ENCODE measurements at places on chromosomes 13 and 19.

GRCh38 chr13:46265292-46265691 is 53.6 kb downstream of the LRRC63 start:
- DNase-seq = no peak

- DNase-seq = no peak
These were observed 199.2 kb downstream of the LACC1 start for GRCh38 chr13:44078806-44079376.

DNA sequence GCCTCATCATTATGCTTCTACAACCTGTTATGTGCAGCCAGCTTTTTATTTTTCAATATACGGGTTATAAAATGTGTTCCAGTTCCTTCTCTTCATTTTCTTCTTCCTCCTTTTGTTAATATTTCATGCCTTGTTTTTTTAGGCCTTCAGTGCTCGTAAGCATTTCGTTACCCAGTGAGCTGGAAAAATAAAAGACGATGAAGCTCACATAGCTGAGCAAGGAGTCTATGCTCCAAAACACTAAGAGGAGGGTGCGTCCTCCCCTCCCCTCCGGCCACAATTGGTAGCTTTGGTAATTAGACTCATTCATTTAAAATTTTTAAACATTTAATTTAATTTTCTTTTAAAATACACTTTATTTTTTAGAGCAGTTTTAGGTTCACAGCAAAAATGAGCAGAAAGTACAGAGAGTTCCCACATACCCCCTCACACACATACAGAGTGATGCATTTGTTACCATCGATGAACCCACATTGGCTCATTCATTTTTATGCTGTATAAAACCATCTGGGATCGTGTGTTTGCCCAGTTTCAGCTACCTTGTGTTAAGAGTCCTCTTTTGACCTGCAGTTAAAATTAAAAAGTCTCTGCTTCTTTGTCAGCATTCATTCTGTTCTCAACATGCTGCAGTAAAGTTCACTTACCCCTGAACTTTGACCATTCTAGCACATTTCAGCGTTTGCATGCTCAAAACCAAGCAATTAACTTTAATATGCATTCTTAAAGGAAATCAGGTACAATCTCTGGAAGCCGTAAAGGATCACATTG is 223.9 kb downstream of the LACC1 start:
- no peak for DNase-seq

- DNase-seq = no peak
These were observed 177.8 kb downstream of the OLFM4 start for GRCh38 chr13:53206455-53206854.

GRCh38 chr19:5035793-5036697 is 67.1 kb downstream of the KDM4B start:
- DNase-seq = no peak

DNA sequence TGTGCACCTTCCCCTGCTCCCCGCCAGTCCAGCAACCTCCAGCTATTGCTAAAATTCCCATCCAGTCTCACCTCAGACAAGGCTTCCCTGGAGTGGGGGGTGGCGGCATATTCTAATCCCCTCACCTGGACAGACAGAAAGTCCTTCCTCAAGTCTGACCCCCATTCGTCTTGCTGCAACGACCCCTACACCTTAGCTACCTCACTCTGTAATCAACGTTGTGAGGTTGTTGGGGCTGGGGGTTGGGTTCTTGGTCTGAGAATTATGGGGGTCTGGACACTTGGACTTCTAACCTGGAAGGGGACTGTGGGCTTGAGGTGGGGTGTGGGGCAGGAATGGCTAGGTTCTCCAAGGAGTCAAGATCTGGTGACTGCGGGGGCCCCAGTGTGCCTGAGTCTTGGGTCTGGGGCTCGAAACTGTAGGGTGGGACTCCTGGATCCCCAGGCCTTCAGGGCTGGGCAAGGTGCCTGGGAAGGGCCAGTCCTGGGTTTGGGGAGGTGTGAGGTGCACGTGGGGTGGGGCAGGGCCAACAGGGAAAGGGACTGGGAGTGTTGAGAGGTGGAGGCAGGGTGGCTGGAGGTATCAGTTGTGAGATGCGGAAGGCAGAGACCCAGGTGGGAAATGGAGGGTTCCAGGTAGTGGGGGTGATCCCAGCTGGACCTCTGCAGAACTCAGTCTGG is 1.3 kb downstream of the FOXA3 start:
- no peak for DNase-seq

DNA sequence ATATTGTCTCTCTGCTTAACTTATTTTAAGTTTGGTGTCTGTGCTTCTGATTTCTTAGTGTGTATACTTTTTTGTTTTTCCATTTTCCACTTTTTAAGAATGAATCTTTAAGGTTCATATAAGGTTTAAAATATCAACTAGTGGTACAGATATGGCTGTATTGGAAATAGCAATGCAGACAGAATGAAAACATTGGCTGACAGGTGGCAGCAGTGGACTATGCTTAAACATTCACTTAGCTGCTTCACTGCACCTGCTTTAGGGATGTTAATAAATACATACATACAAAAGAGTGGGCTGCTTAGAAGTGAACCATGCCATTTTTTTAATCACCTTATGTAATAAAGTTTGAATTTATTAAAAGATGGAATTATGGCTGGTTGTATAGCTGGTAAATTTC is 27.3 kb downstream of the TM9SF2 start:
- no peak for DNase-seq

GRCh38 chr19:44939668-44940067 is 2.4 kb upstream of the APOC4 start:
- DNase-seq = no peak

GRCh38 chr13:107832500-107833100 is 382.7 kb downstream of the LIG4 start:
- DNase-seq = no peak

DNA sequence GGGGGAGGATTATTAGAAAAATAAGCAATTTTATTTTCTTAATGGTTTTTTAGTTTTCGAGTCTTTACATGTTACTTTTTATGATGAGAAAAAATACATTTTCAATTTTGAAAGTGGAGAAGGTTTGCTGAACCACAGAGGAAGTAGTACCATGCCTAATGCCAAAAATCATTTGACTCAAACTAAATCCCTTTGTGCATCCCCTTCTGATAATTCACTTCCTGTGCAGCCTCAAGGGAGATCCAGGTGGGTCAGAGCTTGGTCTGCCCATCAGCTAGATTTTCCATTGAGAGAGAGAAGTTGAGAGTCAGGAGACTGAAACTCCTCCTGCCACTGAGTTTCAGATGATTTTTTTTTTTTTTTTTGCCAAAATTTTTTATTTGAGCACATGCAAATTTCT is 571.7 kb downstream of the LIG4 start:
- DNase-seq = no peak

- no peak for DNase-seq
These were observed 66.3 kb downstream of the KDM4B start for GRCh38 chr19:5035105-5035761.

DNA sequence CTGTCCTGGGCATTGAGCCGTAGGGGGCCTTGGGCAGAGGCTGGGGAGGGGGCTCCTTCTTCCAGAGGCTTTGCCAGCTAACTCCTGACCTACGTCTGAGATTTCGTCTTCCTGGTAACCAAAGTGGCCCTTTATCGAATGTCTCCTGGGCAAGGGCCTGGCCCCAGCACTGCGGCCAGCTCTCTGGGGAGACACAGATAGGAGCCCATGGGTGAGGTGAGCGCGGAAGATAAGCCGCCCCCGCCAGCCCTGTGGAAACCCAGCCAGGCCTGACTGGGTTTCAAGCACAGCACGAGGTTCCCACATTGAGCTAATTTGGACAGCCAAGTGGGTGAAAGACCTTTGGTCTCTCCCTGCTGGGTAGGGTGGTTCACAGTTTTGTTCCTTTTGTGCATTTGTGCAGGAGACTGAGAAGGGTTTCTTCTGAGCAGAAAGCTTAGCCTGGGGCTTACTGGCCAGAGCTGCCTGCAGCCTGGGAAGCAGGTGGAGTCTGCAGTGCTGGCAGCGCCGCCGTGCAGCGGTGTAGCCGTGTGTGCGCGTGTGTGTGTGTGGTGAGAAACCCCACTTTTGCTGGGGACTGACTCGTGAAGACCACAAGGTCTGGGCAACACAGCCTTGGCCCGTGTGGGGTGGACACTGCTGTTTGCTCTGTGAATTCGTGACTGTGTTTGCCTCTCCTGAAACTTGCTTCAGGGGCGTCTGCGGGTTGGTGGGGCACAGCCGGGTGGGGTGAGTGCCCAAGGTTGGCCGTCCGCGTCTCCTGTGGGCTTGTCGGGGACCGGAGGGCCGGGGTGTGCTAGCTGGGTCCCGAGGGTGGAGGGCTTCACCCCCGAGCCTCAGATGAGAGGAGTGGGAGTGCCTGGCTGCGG is 2.5 kb downstream of the BSG start:
- no peak for DNase-seq

GRCh38 chr19:17555929-17556813 is 722 bp downstream of the COLGALT1 start:
- DNase-seq = no peak

- no peak for DNase-seq
These were observed 56.0 kb downstream of the STK24 start for GRCh38 chr13:98520674-98521449.

DNA sequence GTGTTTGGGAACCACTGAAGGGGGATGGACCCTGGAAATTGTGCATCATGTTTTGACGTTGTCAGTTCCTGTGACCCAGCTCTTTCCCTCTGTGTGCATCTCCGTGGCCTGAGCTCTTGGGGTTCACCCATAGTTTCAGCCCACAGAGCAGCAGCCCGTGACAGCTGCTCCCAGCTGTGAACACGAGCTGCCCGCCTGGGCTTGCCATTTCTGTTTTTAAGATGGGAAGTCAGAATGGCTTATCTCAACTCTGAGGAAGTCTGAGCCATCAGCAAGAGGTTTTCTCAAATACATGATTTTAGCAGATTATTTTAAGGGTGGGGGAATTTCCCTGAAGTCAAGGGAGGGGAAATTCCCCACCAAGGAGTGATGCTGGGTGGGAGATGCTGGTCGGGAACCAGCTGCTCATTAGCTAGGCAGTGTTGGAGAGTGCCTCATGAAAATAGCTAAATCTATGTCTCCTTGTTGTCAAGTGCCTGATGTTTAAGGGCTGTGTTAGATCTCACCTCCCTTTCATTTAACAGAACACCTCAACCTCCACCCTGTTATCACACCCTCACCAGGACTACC is 34.8 kb upstream of the C1QTNF9 start:
- DNase-seq = no peak

DNA sequence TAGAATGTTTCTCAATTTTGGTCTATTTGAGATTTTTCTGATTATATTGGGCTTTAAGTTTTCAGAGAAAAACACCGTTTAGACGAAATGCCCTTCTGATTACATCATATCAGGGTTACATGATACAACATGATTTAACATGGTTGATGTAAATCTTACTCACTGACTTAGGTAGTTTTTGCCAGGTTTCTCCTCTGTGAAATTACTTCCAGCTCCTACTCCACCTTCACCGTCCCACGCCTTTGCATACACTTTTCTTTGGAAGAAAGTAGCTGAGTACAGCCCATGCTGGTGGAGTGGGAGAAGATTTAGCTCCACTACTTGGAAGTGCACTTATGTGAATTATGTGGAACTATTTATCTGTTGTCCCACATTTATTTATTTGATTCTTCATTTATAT is 433.2 kb upstream of the KLHL1 start:
- no peak for DNase-seq
